GM12864 (cell line): ENCODE measurements at places on chromosomes 7 and 10.

GRCh38 chr10:74061104-74061503 is 63.2 kb downstream of the VCL start:
- no peak for DNase-seq

- no peak for DNase-seq
Observed at GRCh38 chr10:43394868-43395267, 14.1 kb downstream of the HNRNPF start.

- no peak for DNase-seq
Observed at GRCh38 chr7:150986099-150986512, 4.7 kb upstream of the NOS3 start.

GRCh38 chr10:118504467-118505205 is 90.8 kb downstream of the PRLHR start:
- DNase-seq: no peak
